Hair follicular keratinocyte (primary cell): ENCODE measurements at places on chromosomes 3 and 15. TPM values are rescaled to one million over a fixed set of nuclear protein-coding genes. Genes with fewer than 3 reads are reported as not detected.

ITIH4 gene
- 1.2 and 1.7 TPM in 2 replicates for total RNA-seq

C3orf85 gene
- total RNA-seq = not detected in 2 replicates

SCAMP2 gene
- 33.7 and 51.1 TPM in 2 replicates for total RNA-seq

DNAJC13 gene
- total RNA-seq = 18.5 and 19.0 TPM in 2 replicates

TOPAZ1 gene
- total RNA-seq = not detected in 2 replicates

SHC4 gene
- total RNA-seq = 0.04 and 0.31 TPM in 2 replicates

GLDN gene
- total RNA-seq = not detected in 2 replicates

ADGRG7 gene
- not detected in 2 replicates for total RNA-seq

EAF2 gene
- total RNA-seq = 0.62 and 2.5 TPM in 2 replicates

CAMK1 gene
- 5.6 and 7.3 TPM in 2 replicates for total RNA-seq

SOX14 gene
- total RNA-seq = not detected in 2 replicates

SERINC4 gene
- not detected in 2 replicates for total RNA-seq

CPN2 gene
- not detected in 2 replicates for total RNA-seq

PARP14 gene
- 7.4 and 13.7 TPM in 2 replicates for total RNA-seq

GPR149 gene
- total RNA-seq = not detected in 2 replicates

GRM7 gene
- total RNA-seq = not detected in 2 replicates

COL7A1 gene
- 121 and 323 TPM in 2 replicates for total RNA-seq

ABHD17C gene
- total RNA-seq = 9.2 and 9.7 TPM in 2 replicates

SAMD7 gene
- total RNA-seq = not detected in 2 replicates

HYKK gene
- 3.8 and 4.1 TPM in 2 replicates for total RNA-seq

EBLN2 gene
- 0.46 and 1.0 TPM in 2 replicates for total RNA-seq

CLDN1 gene
- 6.2 and 13.4 TPM in 2 replicates for total RNA-seq

RBMS3 gene
- 4.9 and 17.7 TPM in 2 replicates for total RNA-seq

PLIN1 gene
- total RNA-seq = 0.08 and 0.42 TPM in 2 replicates

FBXW12 gene
- not detected in 2 replicates for total RNA-seq

BFSP2 gene
- total RNA-seq = not detected in 2 replicates

OCA2 gene
- not detected in 2 replicates for total RNA-seq

FSIP1 gene
- 0.76 and 2.0 TPM in 2 replicates for total RNA-seq

NME9 gene
- total RNA-seq = not detected in 2 replicates

ITGA11 gene
- 0.08 and 0.27 TPM in 2 replicates for total RNA-seq

DNAH12 gene
- not detected in 2 replicates for total RNA-seq

TP63 gene
- 138 and 212 TPM in 2 replicates for total RNA-seq

ACY1 gene
- total RNA-seq = 134 and 148 TPM in 2 replicates

LIPC gene
- total RNA-seq = not detected in 2 replicates

HDAC11 gene
- 14.8 and 16.3 TPM in 2 replicates for total RNA-seq

ACOX2 gene
- total RNA-seq = 0.39 and 1.1 TPM in 2 replicates

ATG7 gene
- total RNA-seq = 54.9 and 73.6 TPM in 2 replicates

TMCO5A gene
- not detected in 2 replicates for total RNA-seq

GUCA1C gene
- not detected in 2 replicates for total RNA-seq

LSMEM2 gene
- not detected in 2 replicates for total RNA-seq

DPPA4 gene
- total RNA-seq = not detected in 2 replicates

GOLGA6A gene
- total RNA-seq = not detected in 2 replicates

PFN2 gene
- 113 and 150 TPM in 2 replicates for total RNA-seq

C15orf62 gene
- total RNA-seq = not detected in 2 replicates

KBTBD8 gene
- total RNA-seq = 2.0 and 3.8 TPM in 2 replicates

PBRM1 gene
- 20.4 and 33.0 TPM in 2 replicates for total RNA-seq

MGLL gene
- total RNA-seq = 33.5 and 42.6 TPM in 2 replicates

PPIP5K1 gene
- total RNA-seq = 17.5 and 18.7 TPM in 2 replicates

CLN6 gene
- total RNA-seq = 13.4 and 33.8 TPM in 2 replicates

CCDC39 gene
- total RNA-seq = 0.04 TPM in 1 of 2 replicates, not detected in the other

SLC51A gene
- not detected in 2 replicates for total RNA-seq

GPR171 gene
- total RNA-seq = not detected in 2 replicates

ANKUB1 gene
- total RNA-seq = 0.04 and 0.31 TPM in 2 replicates
